ENCODE measurements at places on chromosomes 4 and X.

DNA sequence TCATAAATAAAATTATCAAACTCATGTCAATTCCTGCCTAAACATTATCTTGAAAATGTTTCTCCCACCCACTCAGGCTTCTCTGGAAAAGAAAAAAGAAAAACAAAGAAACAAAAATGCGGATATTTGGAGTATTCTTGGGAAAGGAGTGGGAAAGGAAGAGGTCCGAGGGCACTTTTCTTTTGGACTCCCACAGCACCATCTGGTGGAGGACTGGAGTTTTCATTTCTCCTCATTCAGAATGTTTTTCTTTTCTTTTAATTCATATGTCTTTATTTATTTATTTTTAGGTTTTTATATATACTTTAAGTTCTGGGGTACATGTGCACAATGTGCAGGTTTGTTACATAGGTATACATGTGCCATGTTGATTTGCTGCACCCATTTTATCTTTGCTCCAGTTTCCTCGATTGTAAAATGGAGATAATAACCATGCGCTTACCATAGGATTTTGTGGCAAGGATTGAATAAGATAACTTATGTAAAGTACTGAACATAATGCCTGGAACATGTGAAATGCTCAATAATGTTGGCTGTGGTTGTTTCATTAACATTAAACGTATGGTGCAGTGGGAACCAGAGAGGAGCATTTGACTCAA lies 8.0 kb upstream of the KCNE5 start:
- no peak for DNase-seq

GRCh38 chr4:86506591-86506990 lies 87.5 kb upstream of the PTPN13 start:
- no peak for DNase-seq

GRCh38 chr4:57039345-57039744 lies 60.6 kb downstream of the POLR2B start:
- no peak for DNase-seq

DNA sequence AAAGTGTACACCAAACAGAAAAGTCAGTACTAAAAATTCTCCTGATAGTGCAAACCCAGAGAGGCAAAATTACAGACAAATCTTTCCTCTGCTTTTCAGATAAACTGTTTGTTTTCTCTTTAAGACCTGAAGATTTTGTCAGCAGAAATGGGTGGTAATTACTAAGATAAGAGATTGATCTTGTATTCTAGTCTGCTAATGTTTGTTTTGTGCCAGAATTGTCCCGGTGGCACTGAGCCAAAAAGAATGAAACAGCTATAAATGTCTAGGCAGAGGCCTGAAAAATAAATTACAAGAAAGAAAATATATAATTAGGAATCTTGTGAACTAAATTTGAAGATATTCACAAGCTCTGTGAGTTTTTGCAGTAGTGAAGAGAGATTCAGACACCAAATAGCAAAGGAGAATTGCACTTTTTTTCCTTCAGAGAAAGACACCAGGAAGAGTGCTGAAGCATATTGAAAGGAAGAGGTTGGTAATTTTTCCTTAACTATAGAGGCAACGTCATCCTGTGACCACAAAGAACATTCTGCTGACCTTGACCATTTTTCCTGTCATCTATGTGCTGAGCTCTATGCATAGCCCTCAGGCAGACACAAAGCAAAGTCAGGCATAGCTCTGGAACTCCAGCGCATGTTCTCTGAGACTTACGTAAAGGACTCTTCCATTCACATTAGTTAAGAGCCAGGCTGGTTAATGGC lies 314.5 kb upstream of the RASGEF1B start:
- DNase-seq, result peak; percentile 19

- DNase-seq, result no peak
Measured at GRCh38 chr4:159384632-159385031, 281.8 kb downstream of the RAPGEF2 start.

DNA sequence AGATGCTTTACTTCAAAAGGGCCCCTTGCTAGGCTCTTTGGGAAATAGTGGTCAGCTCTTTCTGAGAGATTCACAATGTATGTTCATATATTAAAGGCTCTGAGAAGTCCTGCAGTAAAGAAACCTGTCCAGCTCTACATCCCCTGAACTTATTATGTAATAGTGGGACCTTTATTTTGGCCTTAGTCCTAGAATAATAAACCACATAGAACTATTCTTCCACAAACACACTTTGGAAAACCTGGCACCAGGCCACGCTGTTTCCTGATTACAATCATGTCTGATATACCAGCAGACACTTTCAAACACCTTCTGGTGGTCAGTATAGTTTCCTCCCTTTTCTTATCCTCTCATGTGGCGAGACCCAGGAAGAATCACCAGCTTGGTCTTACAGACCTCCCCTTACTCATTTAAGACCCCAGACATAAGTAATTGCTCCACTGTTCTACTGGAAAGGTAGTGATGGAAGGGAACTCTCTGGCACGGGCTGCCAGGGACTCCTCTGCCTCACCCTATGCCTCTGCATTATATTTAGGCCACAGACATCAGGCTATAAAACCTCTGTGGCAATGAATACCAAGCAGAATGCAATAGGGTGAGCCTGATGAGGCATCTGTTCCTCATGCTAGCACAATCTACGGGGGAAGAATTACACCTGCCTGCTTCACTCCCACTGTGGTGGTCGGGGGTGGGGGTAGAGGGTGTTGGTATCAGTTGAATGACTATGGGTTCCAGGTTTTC lies 5.7 kb upstream of the PPEF1 start:
- DNase-seq, result peak; percentile 13

- peak; percentile 91 for DNase-seq
Measured at GRCh38 chr4:11428899-11429698, 405 bp upstream of the HS3ST1 start.

- peak; percentile 16 for DNase-seq
Measured at GRCh38 chrX:47483306-47484268, 565 bp upstream of the ZNF41 start.

- DNase-seq, result no peak
Measured at GRCh38 chrX:57977992-57978391, 67.7 kb upstream of the ZXDA start.

- no peak for DNase-seq
Measured at GRCh38 chr4:29336861-29337260, 1383.3 kb upstream of the PCDH7 start.

GRCh38 chr4:158129694-158130093 lies 43.1 kb downstream of the GASK1B start:
- DNase-seq, result no peak

DNA sequence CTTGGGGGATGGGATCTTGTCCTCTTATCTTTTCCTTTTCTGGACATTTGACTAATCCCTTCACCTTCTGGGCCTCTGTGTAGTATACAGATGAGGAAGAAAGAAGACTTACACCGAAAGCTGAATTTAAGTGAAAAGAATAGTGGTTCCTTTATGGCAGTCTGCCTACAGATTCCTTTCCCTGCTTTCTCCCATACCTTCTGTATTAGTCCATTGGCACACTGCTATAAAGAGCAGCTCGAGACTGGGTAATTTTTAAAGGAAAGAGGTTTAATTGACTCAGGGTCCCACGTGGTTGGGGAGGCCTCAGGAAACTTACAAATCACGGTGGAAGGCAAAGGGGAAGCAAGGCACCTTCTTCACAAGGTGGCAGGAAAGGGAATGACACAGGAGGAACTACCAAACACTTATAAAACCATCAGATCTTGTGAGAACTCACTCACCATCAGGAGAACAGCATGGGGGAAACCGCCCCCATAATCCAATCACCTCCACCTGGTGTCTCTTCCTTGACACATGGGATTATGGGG lies 34.0 kb upstream of the CD38 start:
- no peak for DNase-seq

- no peak for DNase-seq
Measured at GRCh38 chr4:179492260-179493080, 2050.2 kb upstream of the AGA start.

- no peak for DNase-seq
Measured at GRCh38 chr4:33149658-33150524, 2429.7 kb downstream of the PCDH7 start.

GRCh38 chrX:44871931-44872820 lies 812 bp upstream of the KDM6A start:
- DNase-seq, result peak; percentile 65

DNA sequence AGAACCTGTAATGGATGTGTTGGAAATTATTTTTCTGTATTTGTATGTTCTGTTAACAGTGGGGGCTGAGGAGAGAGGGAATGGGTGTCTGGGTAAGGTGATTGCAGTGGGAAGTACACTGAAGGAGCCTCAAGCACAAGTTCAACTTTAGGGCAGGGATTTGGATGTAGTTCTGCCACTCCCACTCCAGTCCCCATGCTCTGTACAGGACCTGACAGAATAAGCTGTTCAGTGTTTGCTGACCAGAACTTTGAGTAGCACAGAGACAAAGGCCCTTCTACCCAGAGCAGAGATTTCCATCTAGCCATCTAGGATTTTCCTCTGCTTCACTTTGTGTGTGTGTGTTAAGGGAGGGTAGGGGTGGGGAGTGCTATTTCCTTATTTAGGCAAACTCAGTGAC lies 49.2 kb downstream of the VSIG4 start:
- DNase-seq, result no peak

DNA sequence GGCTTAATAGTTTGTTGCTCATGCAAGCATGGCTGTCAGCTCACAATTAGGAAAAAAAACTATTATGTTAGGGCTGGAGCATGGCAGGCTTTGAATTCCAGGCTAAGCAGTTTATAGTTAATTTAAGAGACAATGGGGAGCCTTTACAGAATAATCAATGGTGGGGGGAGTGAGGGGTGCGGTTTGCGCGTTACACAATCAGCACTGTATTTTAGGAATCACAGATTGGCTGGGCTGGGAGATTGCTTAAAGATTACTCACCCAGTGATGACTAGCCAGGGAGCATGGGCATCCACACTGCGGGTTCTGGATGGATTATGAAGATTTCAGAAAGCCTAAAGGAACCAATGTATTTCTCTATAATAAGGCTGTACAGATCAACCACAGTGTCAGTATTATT lies 186.6 kb downstream of the SOX3 start:
- no peak for DNase-seq

DNA sequence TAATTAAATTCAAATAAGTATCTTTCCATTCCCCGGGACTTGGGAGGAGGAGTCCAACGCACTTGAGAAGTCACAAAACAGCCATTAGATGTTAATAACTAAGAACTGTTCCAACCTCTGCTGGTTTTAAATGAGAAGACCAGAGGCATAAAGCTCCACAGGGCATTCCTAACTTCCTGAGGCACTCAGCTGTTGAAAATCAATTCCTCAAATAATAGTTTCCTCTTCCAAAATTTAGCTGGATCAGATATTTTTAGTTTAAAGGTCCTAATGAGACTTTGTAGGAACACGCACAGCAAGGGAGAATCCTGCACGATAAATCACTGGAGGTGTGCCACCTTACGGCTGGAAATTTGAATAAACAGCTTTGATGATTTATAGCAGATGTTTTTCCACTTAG lies 504.3 kb upstream of the ZFP42 start:
- DNase-seq, result no peak
